Camera-type eye (tissue), 1 donor: ENCODE measurements at places on chromosomes 6 and 20. TPM values are rescaled to one million over a fixed set of nuclear protein-coding genes. Genes with fewer than 3 reads are reported as not detected.

The KIF25 gene
- total RNA-seq = not detected

The GGTLC1 gene
- total RNA-seq = not detected

The SRMS gene
- not detected for total RNA-seq

The PGC gene
- not detected for total RNA-seq

The PRPF6 gene
- 80.9 TPM for total RNA-seq

The MYMX gene
- total RNA-seq = not detected

The GDAP1L1 gene
- 13.6 TPM for total RNA-seq

The WFDC12 gene
- not detected for total RNA-seq

The RCAN2 gene
- 37.3 TPM for total RNA-seq

The MDFI gene
- total RNA-seq = 30.1 TPM

The CLPSL1 gene
- total RNA-seq = not detected

The CCN2 gene
- 93.1 TPM for total RNA-seq

The OR2J3 gene
- total RNA-seq = not detected

The FOXA2 gene
- not detected for total RNA-seq

The TMEM200A gene
- 31.0 TPM for total RNA-seq

The CEP57L1 gene
- total RNA-seq = 40.7 TPM

The CAGE1 gene
- not detected for total RNA-seq

The GSTA4 gene
- total RNA-seq = 70.9 TPM

The MYH7B gene
- 10.7 TPM for total RNA-seq

The NKAPL gene
- 2.4 TPM for total RNA-seq

The SLC52A3 gene
- 0.93 TPM for total RNA-seq

The VSX1 gene
- total RNA-seq = 131 TPM

The PTCRA gene
- not detected for total RNA-seq

The KCNS1 gene
- total RNA-seq = 1.5 TPM

The SNPH gene
- 9.7 TPM for total RNA-seq

The PRL gene
- 0.99 TPM for total RNA-seq

The IMPG1 gene
- total RNA-seq = 68.0 TPM

The OPRM1 gene
- total RNA-seq = 1.4 TPM

The MTFR2 gene
- 1.1 TPM for total RNA-seq

The FBXO9 gene
- total RNA-seq = 54.6 TPM

The PNPLA1 gene
- 0.16 TPM for total RNA-seq

The PI3 gene
- not detected for total RNA-seq

The CTCFL gene
- total RNA-seq = 0.27 TPM

The NRSN1 gene
- total RNA-seq = 12.5 TPM

The HRH3 gene
- 1.3 TPM for total RNA-seq

The HCK gene
- 4.9 TPM for total RNA-seq
